ENCODE measurements at places on chromosomes 16 and 17.

DNA sequence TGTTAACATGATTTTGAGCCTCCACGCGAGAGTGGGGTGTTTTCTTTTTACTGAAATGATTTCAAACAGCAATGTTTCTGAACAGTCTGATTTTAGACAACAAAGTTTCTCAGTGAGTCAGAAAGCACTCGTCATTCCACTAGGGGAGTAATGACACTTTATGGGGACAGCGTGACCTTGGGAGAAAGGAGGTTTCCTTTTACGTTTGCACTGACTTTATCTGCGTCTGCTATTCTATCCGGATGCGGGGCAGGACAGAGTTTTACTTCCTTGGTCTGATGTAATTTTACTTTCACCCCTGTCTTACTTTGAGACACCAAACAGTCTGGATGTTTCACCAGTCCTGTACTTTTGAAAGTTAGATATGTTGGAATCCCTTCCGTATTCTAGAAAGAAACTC, 20.7 kb downstream of the SLC47A1 start:
- DNase-seq, result no peak

DNA sequence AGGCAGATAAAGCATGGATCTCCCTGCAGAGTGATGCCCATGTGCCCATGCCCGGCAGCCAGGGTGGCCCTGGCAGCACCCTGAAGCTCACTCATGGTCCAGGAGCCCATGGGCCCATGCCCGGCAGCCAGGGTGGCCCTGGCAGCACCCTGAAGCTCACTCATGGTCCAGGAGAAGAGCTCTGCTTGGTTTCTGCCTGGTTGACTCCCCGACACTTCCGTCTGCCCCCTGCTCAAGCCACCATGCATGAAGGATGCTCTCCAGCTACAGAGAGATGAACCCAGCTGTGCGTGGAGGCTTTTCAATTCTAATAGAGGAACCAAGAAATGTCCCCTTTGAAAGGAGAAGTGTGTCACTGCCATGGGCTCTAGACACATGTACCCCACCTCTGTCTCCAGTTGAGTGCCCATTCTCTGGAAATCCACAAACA, 8.7 kb downstream of the CCL17 start:
- no peak for DNase-seq

GRCh38 chr16:8855051-8855786, 13.6 kb downstream of the CARHSP1 start:
- DNase-seq, result no peak

- DNase-seq, result no peak
Measured at GRCh38 chr16:84155771-84156170, 10.7 kb downstream of the DNAAF1 start.

DNA sequence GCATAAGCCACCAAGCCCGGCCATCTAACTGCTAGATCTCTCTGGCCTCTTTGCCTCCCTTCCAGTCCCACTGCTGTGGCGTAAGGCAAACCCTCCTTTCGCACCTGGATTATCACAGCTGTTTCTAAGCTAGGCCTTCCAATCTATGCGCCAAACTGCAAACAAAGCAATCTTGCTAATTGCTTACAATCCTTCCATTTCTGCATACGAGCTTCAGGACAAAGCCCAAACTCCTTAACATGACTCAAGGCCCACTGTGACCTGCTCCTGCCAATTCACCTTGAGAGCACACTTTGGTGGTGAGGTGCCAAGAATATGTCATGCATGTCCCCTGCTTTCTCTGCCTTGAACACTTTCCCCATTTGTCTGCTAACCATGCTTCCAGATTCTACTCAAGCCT, 6.0 kb upstream of the ARL5C start:
- DNase-seq, result no peak

- no peak for DNase-seq
Measured at GRCh38 chr17:75616521-75617122, 16.6 kb upstream of the SMIM5 start.

DNA sequence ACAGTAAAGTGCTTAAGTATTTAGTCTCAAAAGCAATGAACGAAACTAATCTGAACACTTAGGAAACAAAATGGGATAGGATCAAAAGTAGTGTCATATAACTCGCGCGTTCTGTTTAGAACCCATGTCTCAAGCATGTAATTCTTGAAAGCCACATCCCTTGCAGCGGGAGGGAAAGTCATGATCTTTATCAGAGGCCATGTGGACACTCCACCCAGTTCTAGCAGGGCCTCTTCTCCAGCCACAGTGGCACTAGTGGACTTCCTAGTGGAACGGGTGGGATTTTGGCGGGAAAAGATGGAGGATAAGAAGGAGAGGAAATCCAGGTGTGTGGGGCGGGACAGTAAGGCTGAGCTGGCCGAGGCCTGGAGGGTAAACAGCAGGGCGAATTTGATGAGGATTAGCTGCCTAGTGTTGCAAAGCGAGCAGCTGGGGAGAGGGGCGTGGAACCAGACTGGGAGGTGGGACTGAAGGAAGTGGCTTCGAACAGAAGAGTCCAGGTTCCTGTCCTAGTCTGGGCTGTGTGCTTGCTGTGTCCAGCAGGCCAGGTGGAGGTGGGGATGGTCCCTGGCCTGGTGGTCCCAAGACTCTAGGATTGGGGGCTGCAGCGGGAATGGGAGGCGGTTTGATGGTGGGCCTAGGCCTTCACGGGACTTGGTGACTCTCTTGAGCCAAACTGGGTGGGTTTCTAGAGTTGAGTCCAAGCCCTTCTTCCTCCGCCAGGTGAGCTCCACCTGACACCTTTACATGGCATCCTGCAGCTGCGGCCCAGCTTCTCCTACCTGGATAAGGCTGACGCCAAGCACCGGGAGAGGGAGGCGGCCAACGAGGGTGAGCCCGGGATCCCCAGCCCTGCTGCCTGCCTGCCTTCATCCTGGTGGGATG, 15.9 kb downstream of the POLR3E start:
- DNase-seq, result no peak

DNA sequence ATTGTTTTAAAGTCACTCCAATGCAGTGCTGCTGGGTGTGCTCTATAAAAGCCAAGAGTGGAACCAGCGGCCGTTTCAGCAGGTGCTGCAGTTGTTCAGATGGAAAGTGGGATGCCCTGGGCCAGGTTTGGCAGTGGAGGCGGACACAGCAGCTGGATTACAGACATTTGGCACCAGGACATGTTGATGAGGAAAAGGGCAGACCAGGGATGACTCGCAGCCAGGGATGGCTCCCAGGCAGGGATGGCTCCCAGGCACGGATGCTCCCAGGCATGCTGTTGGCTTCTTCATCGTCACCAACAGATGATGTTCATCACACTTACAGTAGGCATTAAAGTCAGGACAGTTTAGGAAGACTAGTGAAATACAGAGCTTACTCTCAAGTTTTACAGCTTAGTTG, 10.0 kb downstream of the GAN start:
- no peak for DNase-seq

DNA sequence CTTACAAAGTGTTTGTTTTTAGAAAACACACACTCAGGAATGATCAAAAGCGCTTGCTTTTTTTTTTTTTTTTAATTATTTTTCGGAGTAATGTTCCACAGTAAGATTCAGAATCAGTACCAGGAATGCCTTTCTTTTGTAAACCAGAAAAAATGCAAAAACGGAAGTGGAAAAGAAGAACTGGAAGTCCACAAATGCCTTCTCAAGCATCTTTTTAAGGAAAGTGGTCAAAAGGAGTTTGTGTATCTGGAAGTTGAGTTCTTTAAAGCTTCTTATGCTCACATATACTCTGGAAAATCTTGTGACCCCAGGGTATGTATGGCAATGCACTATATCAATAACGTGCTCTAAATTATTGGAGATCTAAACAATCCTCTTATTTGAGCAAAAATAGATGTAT, 126.0 kb downstream of the ABCA8 start:
- DNase-seq, result no peak

DNA sequence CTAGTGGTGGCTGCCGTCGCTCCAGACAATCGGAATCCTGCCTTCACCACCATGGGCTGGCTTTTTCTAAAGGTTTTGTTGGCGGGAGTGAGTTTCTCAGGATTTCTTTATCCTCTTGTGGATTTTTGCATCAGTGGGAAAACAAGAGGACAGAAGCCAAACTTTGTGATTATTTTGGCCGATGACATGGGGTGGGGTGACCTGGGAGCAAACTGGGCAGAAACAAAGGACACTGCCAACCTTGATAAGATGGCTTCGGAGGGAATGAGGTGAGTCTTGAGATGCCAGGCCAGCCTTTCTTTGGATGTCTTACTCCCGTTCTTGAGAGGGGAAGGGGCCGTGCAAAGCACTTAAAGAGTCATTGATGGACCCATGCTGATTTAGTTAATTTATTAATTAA, 16.1 kb downstream of the ARSG start:
- DNase-seq, result no peak

- no peak for DNase-seq
Measured at GRCh38 chr16:65041667-65042066, 80.2 kb downstream of the CDH11 start.

DNA sequence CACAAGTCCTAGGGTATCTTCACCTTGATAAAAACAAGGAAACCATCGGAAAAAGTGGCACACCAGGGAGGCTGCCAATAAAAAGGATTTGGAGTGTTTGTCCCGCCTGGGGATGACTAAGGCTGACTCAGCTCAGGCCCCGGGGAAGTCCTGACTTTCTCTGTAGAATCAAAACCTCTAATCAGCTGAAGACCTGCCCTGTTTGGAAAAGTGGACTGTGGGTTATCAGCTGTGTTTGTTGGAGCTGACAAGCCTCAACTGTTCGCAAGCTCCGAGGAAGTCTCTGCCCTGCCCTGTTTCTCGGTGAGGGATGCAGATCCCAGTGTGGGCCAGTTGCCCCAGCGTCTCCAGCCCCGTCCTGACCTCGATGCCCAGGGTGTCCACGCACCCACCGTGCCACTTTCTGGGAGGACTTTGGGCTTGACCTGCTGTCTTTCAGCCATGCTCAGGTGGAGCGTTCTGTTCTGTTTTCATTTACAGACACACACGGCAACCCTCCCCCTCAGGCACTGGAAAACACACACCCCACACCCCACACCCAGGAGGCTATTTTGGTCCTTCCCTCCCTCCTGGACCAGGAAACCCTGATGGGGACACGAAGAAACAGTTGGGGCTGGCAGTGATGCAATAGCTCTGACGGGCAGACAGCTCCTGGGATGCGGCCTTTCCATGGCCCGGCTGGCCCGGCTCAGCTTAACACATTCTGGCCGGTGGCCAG, 27.6 kb upstream of the PITPNA start:
- peak; percentile 55 for DNase-seq

DNA sequence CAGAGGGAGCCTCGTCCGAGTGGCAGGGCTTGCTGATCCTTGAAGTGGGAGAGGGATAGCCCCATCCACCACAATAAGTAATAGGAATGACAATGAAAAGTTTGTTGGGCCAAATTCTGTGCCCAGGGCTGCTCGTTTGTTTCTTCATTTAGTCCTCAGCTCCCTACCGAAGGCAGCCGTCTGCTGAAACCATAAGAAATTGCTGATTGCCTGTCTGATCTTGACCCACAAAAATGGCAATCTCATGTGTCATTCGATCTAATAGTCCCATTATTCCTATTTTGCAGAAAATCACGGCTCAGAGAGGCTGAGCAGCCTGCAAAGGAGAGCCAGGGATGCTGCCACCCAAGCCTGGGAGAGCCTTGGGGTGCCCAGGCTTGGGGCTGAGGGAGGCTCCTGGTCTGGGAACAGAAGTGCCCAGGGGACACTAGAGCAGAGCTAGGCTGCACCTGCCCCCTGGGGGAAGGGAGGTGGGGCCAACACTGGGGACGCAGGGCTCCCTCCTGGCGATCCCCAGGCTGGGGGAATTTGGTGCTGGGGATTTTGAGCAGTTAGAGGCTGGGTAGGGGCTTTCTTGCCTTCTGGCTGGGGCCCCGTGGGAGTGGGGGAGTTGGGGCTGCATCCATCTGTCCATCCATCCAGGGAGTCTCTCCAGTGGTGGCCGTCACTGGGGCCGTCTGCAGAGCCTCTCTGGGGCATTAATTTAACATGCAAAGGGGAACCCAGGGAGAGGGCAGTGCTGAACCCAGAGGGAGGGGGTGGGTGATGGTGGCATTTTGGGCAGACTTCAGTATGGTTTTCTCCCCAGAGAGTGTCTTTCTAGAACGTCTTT, 53.5 kb downstream of the SOCS1 start:
- DNase-seq, result no peak

DNA sequence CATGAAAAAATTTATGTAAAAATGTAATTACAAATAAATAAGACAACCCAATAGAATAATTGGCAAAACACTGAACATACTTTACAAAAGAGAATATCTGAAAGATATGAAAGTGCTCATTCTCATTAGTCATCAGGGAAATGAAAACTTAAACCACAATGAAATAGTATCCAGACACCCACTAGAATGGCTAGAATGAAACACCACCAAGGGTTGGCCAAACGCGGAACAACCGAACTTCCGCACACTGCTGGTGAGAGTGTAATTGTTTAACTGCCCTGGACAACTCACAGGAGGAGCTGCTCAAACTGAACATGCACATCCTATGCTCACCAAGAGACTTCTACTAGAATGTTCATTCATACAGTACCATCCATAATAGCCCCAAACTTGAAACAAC, 5.8 kb upstream of the ZDHHC7 start:
- no peak for DNase-seq
